Ecto neural progenitor cell (in vitro differentiated cells): ENCODE measurements at places on chromosomes 7 and 10.
A peak's percentile ranks its signal among the peaks of the same experiment; 100 is the strongest.

DNA sequence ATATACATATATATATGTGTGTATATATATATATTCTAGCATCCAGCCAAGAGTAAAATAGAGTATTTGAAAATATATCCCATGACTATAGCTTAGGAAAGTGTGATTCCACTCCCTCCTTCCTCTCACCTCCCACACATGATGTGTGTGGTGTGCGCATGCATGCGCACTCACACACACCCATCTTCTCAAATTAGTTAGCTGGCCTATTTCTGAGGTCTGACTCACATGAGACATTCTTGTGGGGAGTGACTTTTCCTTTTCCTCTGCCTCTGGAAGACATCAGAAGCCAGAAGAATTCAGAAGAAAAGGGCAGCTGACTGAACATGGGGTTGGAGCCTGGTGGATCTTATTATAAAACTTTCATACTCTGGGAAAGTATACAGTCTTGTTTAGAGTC, 793.5 kb upstream of the ZNF722 start:
- no peak for DNase-seq

GRCh38 chr7:48901966-48902365, 22.4 kb upstream of the CDC14C start:
- DNase-seq, result no peak

- no peak for DNase-seq
Observed at GRCh38 chr10:104284846-104285245, 15.9 kb downstream of the GSTO2 start.

DNA sequence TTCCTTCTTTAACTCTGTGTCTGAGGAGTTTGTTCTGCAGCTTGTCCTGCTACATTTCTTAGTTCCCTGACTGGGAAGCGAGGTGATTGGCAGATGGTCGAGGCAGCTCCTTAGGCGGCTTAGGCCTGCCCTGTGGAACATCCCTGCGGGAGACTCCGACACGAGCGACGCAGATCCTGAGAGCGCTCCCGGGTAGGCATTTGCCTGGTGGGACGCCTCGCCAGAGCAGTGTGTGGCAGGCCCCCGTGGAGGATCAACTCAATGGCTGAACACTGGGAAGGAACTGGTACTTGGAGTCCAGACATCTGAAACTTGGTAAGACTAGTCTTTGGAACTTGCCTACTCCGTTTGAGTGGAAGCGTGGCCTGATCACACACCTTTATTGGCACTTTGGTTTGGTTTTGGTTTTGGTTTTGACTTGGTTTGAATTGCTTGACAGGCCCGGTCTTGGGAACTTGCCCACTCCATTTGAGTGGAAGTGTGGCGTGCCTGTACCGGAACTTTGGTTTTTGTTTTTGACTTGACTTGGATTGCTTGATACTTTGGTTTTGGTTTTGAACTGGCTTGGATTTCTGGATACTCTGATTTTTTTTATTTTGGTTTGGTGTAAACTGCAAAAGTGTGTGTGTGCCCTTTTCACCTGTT, 42.6 kb downstream of the MAP3K8 start:
- no peak for DNase-seq

DNA sequence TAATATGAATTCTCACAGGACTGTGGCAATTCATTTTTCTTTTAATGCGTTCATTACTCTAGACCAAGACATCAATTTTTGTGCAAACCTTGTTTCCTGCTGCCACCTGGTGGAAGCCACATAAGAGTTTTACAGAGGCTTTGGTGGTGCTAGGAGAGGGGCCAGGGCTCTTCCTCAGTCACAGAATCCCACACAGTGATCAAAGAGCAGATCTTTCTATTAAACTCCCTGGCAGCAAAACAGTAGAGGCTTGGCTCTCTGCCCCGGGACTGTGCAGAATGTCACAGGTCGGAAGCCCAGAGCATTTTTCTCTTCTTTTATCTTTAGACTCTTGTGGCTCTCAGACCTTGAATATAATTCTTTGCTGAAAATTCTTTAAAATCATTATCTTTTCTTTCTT, 506.4 kb upstream of the C7orf33 start:
- peak; percentile 65 for DNase-seq

DNA sequence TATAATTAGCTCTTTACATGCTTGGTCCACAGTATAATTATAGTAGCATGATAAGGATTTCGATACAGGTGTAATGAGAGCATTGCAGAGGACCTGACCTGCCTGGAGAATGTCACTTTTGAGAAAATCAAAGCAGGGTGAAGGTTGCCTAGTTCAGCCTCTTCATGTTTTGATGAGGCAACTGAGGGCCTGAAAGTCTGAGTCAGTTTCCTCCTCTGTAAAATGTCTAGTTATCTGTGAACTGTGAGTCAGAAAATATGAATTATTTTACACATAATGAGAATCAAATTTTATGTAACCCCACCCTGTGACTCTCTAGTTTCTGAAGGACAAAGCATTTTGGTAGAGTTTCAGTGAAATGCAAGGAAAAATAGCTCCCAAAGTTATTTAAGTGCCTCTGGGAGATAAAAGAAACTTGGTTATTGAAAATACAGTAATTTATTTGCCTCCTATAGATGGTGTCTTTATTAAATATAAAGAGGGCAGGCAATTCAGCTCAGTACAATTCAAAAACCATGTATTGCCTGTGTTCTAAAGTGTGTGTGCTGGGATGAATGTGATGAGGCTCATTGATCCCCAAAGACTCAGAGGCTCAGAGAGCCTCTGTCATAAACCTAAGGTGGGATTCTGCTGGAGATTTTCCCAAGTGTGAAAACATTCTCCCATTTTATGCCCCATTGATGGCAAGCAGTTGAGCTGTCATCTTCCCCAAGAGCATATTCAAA, 37.3 kb upstream of the SAMD9L start:
- DNase-seq, result no peak

DNA sequence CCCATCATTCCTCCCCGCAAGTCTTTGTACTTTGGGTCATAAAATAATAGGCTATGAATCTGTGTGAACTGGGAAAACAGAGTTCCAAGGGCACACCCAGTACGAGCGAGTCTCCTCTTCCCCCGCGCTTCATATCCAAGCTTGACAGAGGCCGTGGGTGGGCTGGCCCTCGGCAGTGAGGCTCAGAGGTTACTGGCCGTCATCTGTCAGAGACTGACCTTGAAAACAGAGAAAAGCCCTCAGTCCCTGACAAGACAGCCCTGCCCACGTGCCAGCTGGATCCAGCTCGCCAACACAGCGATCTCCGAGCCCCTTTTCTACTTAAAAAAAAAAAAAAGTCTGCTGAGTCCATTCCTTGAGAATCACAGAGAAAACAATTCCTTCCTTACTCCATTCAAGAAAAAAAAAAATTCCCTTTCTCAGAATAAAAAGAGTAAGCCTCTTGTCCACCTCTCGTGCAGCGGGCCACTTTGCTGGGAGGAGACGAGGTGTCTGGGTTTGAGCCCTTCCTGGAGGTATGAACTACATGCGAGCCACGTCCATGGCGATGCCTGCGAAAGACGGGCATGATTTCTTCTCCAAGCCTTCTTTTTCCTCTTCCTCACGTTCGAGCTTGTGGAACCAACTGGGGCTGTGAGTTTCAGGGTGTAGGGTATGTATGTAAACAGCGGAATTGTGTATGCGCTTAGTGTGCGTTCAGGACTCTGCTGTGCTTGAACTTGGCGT, 744 bp upstream of the BICC1 start:
- DNase-seq, result peak; percentile 46

GRCh38 chr10:121096617-121097431, 245.7 kb downstream of the WDR11 start:
- peak; percentile 71 for DNase-seq

GRCh38 chr7:99005776-99006175, 127.4 kb downstream of the TRRAP start:
- DNase-seq, result peak; percentile 21

DNA sequence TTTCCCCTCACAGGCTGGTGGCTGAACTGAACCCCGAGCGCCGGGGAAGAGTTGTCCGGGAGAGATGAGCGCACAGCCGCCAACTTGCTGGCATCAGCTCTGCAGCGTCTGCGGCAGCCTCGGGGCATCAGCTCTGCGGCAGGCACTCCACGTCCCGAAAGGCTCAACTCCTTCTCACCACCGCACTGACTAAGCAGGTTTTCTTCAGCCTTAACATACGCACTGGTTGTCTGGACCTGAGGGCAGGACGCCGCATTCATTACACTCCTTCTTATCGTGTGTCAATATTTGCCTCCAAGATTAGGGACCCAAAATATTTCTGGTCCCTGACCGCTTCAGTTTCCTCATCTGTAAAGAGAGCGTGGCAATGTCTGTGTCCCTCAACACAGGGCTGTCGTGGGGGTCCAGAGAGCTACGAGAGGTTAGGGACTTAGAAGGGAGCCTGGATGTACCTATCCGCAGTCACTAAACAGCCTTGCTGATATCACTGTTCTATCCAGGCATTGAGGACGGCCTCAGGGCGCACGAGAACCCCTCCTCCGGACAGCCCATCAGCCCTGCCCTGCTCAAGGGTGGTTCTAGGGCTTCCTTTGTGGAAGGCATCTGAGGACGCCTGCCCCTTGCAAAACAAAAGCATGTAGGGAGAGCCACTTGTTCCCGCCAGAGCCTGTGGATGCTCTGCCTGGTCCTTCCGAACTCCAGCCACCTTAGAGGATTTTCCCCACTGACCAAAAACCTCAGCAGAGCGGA, 42.8 kb upstream of the FIGNL1 start:
- no peak for DNase-seq

GRCh38 chr7:81167934-81168333, 249.1 kb upstream of the SEMA3C start:
- no peak for DNase-seq

- no peak for DNase-seq
Observed at GRCh38 chr10:95297402-95297801, 6.6 kb upstream of the PDLIM1 start.

- no peak for DNase-seq
Observed at GRCh38 chr10:27366769-27367168, 126.2 kb upstream of the ACBD5 start.

GRCh38 chr10:121886997-121887622, 40.7 kb downstream of the ATE1 start:
- peak; percentile 74 for DNase-seq

DNA sequence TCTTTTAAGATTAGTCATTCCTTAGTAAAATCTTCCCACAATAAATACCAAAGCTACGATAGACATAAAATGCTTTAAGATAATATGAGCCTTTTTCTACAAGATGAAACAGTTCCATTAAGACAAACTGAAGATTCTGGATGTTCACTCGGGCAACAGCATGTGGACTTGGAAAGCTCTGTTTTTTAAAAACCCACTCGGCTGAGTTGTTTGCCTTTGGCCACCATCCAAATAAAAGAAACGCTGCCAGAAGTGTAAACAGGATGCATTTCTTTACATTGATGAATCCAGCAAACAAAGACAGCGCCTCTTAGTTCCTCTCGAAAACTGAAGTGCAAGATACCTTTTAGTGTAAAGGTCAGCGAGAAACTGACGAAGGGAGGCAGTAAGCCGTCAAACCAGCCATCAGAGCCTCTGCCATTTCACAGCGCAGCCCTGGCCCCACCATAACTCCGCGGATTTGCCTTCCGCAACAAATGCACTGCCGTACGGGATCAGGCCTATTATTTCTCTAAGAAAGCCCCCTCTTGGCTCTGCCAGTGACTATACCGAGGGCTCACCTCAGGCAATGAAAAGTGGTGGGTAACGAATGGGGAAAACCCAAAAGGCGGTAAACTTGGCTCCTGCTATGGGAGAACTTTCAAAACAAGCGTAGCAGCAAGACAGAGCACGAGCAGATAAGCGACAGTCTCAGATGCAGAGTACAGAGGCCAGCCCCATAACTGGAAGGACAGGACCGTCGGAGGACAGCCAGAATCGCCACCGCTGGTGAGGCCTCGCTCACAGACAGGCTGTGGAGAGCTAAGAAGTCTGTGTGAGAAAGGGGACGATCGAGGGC, 41.4 kb downstream of the GNA12 start:
- DNase-seq, result no peak

- no peak for DNase-seq
Observed at GRCh38 chr10:131982185-131982756, 548 bp upstream of the BNIP3 start.

DNA sequence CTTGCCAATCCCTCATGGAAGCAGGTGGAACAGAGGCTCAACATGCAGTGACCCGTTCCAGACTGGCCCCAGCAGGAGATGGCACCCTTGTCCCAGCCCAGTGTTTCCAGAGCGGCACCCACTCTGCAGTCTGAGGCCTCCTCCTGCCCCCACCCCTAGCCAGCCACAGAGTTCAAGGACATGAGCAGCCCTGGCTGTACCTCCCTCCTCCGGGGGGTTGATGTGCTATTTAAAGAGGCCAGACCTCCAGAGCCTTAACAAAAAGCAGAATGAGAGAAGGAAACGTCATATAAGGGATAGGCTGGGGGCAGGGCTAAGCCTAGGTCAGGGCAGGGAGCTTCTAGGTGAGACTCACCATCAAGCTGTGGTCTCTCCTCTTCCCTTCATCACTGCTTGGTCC, 115.7 kb upstream of the NANOS1 start:
- no peak for DNase-seq

- DNase-seq, result no peak
Observed at GRCh38 chr7:41384418-41384817, 318.5 kb downstream of the INHBA start.
